ENCODE measurements at places on chromosomes 5 and 9.

GRCh38 chr5:24804221-24804681 lies 159.5 kb upstream of the CDH10 start:
- DNase-seq = no peak

DNA sequence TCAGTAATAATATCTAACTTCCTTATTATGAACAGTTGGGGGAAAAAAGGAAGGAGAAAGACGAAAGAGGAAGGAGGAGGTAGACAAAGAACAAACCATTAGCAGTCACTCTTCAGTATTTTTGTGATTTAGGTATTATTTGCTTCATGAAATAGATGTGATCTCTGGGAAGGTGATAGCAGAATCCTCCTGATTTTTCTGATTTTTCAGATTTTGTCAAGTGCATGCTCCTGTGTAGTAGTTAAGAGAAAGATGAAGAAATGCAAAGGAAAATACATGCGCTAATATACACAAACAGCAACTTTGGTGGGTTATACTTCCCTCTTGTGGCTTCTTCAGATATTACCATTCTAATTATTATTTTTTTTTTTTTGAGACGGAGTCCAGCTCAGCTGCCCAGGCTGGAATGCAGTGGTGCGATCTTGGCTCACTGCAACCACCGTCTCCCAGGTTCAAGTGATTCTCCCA lies 31.6 kb downstream of the LMNB1 start:
- no peak for DNase-seq

DNA sequence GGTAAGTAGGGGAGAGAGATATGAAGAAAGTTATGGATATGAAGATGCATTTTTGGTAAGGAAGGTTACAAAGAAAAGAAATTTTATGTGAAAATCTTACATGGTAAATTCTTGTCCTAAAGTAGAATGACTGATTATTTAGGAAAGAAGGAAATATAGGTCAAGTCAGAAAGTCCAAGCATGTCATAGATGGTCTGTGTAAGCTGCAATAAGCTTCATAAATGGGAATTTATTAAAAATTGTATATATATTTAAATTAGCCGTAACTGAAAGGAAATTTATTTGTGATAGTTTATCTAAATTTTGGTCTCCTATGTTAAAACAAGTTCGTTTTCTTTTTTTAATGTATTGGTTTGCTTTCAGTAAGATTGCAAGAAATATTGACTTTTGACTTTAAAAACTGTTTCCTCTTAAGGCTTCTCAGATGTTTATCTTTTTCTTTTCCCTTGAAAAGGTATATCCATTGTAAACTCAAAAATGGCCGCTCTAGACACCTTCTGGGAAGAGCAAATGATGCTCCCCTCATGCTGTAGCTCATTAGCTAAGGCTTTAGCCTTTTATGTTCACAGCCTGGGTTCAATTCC lies 46.8 kb upstream of the HAPLN1 start:
- DNase-seq = no peak

DNA sequence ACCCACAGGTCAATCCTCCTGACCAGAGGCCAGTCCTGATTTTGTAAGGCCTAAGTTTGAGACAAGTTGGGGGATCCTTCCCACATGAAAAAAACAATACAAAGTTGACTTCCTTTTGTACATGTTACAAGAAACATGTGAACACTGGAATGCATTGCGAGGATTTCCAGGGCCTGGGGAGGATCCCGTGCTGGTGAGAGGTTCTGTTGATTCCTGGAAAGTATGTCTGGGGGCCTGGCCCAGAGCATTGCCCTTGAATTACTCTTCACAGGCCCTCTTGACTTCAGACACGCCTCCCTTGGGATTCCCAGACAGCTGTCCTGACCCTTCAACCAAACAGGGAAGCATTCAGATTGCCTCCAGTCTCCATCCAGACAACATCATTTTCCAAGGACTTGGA lies 234.2 kb upstream of the IRX2 start:
- DNase-seq = no peak

DNA sequence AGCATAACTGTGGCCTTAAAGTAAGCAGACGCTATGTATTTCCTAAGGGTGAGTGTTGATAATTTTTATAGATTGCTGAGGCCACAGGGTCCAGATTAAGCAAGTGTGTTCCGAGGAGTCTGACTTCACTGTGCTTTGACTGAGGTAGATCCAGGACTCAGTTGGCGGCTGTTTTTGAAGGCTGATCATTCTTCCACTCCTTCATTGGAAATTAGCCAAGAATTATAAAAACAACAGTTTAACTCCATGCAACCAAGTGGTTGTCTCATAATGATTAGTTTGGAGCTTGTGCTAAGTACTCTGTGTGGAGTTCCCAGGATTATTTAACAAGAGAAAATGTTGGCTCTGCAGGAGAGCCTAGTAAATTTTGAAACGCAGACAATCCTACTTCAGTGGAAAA lies 19.1 kb downstream of the IQGAP2 start:
- DNase-seq = no peak

GRCh38 chr9:118961857-118962256 lies 407.4 kb downstream of the BRINP1 start:
- no peak for DNase-seq

- DNase-seq = no peak
These were observed 23.7 kb upstream of the HK3 start for GRCh38 chr5:176922817-176923216.

DNA sequence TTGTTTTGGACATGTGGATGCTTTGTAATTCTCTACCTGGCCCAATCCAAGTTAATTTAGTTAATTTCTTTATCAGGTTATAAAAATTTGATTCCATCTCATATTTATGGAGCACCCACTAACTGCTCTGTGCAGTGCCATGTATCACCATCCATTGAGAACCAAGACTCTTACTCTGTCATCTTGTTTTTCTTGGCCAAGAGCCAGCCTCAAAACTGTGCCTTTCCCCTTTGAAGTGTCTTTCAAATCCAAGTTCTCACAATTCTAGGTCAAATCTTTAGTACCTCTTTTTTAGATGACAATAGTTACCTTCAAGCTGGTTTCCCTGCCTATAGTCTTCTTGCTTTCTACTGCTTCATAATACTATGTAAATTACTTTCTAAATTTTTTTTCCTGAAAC lies 3.2 kb downstream of the COMMD10 start:
- DNase-seq = no peak

DNA sequence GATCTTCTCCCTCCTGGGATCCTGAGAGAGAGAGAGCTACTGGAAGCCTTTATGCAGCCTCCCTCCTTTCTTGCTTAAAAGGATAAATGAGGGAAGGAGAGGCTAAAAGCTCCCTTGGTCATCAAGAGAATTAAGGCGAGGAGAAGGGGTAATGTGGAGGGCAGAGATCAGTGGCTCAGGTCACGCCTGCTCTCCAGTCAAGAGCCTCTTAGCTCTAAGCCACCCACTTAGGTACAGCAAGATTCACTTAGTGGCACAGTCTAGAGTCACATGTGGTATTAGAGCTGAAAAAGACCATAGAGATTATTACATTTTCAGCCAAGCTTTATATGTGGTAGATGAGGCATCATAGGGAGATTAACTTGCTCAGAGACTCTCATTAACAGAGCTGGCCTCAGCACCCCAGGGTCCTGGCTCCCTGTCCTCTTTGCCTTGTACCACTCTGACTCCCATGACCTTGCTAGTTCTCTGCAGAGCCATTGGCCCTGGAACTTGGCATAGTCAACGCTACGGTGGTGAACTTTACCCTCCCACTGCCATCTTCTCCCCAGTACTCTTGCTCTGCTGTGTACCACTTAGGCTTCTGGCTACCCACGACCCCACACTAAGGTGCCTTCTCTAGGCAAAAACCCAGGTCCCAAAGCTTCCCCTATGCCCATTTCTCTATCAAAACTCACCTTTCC lies 37.6 kb downstream of the MFAP3 start:
- DNase-seq = no peak

GRCh38 chr5:32314658-32315057 lies 1.9 kb upstream of the MTMR12 start:
- DNase-seq = no peak

GRCh38 chr5:97231025-97231636 lies 48.1 kb upstream of the RIOK2 start:
- no peak for DNase-seq

DNA sequence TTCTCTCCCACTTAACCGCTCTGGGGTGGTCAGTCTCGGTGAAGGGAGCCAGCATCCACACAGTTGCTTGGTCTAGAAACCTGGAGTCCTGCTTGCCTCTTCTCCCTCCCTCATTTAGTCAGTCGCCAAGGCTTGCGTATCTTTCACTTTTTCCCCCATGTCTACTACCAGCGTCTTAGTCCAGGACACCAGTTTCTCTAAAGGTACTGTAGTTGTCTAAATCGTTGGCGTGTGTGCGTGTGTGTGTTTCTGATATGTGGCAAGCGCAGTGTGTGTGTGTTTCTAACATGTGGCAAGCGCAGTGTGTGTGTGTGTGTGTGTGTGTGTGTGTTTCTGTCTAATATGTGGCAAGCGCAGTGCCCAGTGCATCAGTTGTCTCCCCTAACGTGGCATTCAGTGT lies 641 bp downstream of the ATP6V1G1 start:
- no peak for DNase-seq

GRCh38 chr9:101176384-101176783 lies 147.9 kb downstream of the PLPPR1 start:
- DNase-seq = no peak

DNA sequence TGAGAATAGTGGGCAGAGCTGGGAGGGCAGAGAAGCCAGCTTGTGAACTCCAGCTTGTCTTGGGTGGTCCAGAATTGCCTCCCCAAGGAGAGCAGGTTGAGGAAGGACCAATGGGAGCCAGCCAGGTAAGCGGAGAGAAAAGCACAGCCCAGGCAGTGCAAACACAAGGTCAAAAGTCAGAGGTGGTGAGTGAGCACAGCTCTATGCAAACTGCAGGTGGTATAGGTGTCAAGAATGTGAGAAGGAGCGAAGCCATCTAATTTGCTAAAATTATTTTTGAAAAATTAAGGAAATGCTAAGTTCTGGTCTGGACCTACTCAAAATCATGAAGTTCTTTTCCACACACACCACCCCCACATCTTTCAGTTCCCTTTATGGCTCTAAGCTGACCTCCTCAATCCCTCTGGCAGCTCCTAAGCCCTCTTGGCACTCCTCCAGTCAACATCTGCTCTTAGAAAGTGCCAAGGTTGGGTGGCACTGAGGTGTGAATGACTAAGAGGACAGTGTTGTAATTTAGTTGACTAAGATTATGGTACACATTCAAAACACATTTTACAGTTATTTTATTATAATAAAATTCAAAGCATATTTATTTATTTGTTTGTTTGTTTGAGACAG lies 6.6 kb upstream of the OTULINL start:
- DNase-seq = no peak

DNA sequence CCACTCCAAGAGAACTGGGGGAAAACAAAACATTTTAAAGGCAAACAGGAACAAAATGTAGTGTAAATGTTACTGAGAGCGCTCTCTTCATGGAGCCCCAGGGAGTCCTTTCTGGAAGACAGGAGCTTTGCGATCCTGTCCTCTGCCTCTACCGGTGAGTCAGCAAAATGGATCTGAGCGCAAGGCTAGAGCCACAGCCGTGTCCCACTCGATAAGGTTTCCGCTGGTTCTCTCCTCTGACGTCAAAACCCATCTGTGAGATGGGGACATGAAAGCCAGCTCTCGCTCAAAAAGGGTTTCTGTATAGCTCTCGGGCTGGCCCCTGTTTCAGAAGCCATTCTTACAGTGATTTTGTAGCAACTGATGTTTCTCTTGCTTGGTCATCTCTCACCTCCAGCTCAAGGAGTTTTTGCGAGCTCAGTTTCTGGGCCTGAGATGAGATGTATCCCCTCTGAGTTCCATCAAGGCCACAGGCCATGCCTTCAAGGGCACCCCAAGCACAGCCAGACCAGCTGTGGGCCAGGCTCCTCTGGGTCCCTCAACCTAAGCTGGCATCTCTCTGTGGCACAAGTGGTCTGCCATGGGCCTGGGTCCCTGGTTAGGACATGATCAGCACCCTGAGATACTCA lies 101.6 kb downstream of the FSTL4 start:
- no peak for DNase-seq

DNA sequence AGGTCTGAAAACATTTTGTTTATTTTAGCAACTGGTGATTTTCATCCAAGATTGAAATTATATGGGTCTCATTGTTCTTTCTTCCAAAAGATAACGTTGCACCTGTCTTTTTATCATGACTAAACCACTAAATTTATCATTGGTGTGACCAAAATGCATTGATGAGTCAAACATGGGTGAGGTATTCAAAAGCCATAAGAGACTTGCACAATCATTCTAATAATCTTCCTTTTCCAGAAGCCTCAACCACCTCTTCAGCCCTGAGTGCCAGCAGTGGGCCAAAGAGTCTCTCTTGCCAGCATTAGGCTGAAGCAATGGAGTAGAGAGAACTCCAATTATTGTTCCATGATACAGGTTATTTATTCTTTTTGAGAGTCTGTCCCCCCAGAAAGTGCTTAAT lies 198.9 kb downstream of the LURAP1L start:
- no peak for DNase-seq

- no peak for DNase-seq
These were observed 54.5 kb upstream of the EQTN start for GRCh38 chr9:27351438-27351837.

- DNase-seq = no peak
These were observed 5.6 kb downstream of the HOMER1 start for GRCh38 chr5:79508354-79508753.

- DNase-seq = no peak
These were observed 15.1 kb downstream of the HNRNPK start for GRCh38 chr9:83964973-83965349.

- DNase-seq = no peak
These were observed 34.2 kb upstream of the FBN2 start for GRCh38 chr5:128572051-128572929.

- no peak for DNase-seq
These were observed 31.8 kb upstream of the FGF1 start for GRCh38 chr5:142717582-142718215.

- no peak for DNase-seq
These were observed 116.6 kb downstream of the SH3GL2 start for GRCh38 chr9:17695482-17695881.

- DNase-seq = no peak
These were observed 67.5 kb upstream of the ACTBL2 start for GRCh38 chr5:57550132-57550531.

GRCh38 chr5:112004867-112005622 lies 248.1 kb upstream of the NREP start:
- no peak for DNase-seq

DNA sequence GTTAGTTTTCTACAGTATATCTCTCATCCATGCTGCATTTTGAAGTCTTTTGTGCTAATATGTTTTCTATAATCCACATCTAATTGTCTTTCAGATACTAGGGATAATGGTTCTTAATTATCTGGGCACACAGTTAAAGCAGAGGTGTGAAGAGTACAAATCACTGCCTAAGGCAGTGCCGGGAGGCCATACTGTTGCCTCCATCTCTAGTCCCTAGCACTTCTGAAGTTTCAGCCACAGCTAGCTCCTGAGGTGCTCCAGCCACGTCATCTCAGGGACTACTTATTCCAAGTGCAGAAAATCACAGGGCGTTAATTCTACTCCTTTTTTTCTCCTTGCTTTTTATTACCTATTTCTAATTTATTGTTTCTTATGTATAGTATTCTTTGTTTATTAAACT lies 760.0 kb upstream of the FAM174A start:
- DNase-seq = no peak

- DNase-seq = no peak
These were observed 2.8 kb downstream of the GALNT10 start for GRCh38 chr5:154193283-154193682.

GRCh38 chr5:84274585-84275468 lies 109.9 kb downstream of the EDIL3 start:
- DNase-seq = no peak

GRCh38 chr9:135906291-135907005 lies 898 bp downstream of the CAMSAP1 start:
- no peak for DNase-seq

All from esophagus squamous epithelium (tissue), 5 donors.